Stimulated activated CD8-positive, alpha-beta memory T cell treated with anti-CD3 and anti-CD28 coated beads, Interleukin-4, amount 100 ng/mL, for 24 hours (primary cell): ENCODE measurements at places on chromosomes 4 and X.

DNA sequence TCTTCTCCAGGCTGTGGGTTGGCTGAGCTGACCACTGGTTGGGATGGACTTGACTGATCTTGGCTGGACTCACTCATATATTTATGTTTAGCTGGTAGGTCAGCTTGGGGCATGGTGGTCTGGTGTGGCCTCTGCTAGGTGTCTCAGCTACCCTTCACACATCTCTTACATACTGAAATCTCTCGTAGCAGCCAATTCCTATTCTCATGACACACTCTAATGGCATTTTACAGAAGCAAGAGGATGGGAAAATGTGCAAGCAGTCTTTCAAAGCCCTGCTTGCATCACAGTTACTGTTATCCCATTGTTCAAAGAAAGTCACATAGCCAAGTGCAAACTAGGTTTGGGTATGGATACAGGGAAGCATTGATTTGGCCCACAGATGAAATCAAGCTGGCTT lies 55.5 kb upstream of the PCDH18 start:
- no peak for DNase-seq

DNA sequence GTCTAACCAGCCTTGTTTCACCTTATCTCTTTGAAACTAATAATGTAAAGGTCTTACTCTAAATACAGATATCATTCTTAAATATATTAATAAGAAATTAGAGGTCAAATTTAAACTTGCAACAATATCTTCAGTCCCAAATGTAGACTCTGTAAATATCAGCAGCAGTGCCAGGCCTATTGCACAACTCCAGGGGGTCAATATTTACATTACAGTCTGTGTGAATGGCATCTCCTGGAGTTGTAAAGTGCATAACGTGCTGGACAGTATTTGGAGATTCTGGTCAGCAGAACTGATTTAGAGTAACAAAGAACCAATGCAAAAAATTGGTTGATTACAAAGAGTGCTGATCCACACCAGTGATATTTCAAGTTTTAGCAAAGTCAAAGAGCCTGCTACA lies 1225.9 kb downstream of the PCDH19 start:
- DNase-seq, result no peak

GRCh38 chrX:18810416-18810815 lies 103.0 kb downstream of the PPEF1 start:
- no peak for DNase-seq

DNA sequence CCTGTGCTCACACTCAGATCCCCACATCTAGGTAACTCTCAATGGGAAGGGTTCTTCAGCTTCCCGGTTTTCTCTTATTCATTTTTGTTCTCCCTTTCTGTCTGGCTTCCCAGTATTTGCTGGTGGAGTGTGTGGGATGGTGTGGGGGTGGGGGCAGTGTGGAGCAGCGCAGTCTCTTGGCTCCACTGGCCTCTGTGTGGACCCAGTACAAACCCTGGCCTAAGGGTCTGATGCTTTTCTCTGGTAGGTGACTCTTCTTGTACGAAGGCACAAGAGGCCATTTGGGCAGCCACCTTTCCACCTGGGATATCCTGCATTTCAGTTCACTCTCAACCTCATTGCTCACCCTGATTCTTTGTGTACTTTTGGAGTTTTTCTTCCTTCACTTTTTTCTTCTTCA lies 71.3 kb downstream of the NBDY start:
- DNase-seq, result no peak

GRCh38 chr4:200936-201335 lies 76.6 kb downstream of the ZNF718 start:
- DNase-seq, result no peak

- DNase-seq, result no peak
Observed at GRCh38 chr4:140250989-140251552, 97.1 kb upstream of the MAML3 start.

- DNase-seq, result no peak
Observed at GRCh38 chr4:47837908-47838294, at the start of gene CORIN. TSS of gene CORIN (minus strand) at chr4:47838067. CDS start at chr4:47837949, 118 bp downstream.

GRCh38 chr4:79964400-79965211 lies 108.4 kb downstream of the ANTXR2 start:
- no peak for DNase-seq

DNA sequence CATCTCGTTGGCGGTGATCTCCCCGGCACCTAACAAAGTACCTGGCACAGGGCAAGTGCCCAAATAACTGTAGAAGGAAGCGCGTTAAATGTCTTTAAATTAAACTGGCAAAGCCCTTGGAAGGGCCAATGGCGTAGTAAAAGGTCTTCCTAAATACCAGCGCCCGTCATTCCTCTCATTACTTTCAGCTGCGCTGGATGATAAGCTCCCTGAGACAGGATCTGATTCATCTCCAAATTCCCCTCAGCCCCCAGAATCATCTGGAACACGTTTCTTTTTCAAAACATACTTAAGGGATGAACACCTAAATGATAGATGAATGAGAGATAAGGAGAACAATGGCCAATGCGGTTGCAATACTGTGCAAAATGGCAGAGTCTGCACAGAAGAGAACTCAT lies 95.1 kb downstream of the AFAP1 start:
- DNase-seq, result no peak

GRCh38 chr4:113106108-113106507 lies 56.7 kb downstream of the ANK2 start:
- no peak for DNase-seq

DNA sequence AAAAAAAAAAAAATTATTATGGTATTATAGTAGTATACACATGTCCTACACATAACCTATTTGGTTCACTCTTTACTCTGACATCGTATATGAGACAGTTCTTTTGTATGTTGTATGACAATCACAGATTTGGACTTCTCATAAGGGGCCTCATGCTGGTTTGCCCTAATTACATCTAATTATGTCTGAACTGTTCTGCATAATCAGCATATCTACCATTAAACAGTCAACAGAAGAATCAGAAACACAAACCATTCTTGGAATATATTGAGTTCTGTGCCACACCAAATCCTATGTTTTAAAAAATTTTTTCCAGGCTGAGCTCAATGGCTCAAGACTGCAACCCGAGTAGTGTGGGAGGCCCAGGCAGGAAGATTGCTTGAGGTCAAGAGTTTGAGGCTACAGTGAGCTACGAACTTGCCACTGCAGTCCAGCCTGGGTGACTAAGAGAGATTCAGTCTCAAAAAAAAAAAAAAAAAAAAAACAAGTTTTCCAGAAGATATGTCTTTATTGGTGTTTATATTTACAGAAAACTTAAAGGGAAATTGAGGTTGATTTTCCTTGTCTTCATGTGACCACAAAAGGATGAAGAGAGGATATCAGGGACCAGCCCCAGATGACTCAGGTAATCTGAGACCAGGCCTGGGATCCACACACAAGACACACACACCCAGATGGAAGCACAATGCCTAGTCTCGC lies 22.2 kb downstream of the TRIM61 start:
- DNase-seq, result no peak

DNA sequence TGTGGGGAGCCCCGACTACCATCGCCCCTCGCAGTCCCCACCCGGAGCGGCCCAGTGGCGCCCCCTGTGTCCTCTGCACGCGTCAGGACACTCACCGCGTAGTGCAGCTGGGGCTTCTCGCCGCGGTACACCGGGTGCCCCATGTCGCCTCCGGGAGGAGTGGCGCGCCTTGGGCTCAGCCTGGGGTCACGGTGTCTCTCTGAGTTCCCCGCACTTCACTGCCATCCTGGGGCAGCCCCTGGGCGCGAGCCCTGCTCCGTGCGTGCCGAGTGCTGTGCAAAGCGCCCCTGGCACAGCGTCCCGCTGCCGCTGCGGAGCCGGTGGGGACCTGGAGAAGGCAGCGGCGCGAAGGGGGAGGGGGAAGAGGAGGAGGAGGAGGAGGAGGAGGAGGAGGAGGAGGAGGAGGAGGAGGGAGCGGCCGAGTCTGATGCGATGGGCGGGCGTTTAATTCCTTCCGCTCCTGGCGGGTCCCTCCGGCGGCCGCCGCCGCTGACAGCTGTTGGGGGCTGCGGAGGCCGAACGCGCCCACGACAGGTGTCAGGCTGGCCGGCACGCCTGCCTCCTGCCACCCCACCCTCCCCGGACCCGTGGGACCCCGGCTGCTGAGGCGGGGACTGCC lies 134.3 kb downstream of the AMELX start:
- DNase-seq, result no peak

DNA sequence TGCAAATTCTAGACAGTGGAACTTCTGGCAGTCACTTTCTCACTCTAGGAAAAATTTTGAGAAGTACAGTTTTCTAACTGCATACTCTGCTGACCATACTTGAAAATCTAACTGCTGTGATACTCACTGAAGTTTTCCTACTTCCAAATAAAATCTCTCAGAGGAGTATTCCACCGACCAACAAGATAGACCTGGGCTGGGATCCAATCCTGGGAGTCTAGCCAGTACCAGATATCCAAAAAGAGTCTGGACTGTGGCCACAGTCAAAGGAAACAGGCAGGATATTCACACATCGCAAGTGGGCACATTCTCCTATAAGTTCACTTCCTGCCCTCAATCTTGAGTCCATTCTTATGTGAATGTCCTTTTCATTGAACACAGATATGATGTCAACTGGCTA lies 1138.7 kb upstream of the PCDH7 start:
- no peak for DNase-seq

DNA sequence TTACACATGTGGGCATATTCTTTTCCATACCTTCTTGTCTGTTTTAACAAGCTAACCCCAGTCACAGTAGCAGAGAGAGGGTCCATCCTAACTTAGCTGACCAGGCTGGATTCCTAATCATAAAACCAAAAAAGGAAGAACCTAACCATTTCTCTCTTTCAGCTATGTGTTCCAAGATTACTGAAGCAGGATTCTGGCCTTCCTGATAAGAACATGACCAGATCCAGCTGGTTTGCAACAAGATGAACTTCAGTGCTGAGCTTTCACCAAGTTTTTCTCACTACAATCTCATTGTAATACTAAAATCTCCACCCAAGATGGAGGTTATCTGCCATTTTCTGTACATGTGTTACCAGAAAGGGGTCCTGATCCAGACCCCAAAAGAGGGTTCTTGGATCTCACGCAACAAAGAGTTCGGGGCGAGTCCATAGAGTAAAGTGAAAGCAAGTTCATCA lies 20.4 kb upstream of the UBA6 start:
- DNase-seq, result no peak

- DNase-seq, result no peak
Observed at GRCh38 chrX:109987884-109988283, 15.0 kb upstream of the TMEM164 start.

GRCh38 chrX:16076834-16077233 lies 46.5 kb upstream of the GRPR start:
- DNase-seq, result no peak

- no peak for DNase-seq
Observed at GRCh38 chr4:77344001-77344400, 187.0 kb downstream of the CCNG2 start.

DNA sequence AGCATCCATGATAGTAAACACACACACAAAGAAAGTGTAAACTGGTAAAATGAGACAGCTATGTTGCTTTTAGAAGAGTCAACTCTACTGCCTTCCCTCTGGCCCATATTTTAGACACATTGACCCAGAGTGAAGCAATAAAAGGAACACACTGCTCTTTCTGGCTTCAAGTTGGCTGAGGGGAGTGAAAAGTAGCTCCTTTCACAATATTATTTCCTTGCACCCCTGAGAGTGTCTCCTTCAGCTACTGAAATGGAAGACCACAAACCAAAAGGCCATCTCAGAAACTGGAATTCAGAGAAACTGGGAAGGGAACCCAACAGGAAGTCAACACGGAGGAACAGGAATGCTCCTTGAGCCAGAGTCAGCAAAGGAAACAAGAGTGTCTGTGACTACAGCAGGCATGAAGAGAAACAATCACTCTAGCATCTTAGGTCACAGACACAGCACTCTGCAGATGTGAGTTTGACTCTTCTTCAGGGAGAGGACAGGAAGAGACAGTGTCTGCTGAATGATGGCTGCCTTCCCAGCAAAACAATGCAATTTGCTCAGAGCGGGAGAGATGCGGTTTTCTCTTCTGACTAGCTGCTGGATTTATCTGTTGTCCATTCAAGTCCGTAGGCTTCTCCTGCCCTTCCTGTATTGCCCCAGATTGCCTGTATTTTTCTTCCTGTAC lies 106.7 kb downstream of the SPATA18 start:
- no peak for DNase-seq

DNA sequence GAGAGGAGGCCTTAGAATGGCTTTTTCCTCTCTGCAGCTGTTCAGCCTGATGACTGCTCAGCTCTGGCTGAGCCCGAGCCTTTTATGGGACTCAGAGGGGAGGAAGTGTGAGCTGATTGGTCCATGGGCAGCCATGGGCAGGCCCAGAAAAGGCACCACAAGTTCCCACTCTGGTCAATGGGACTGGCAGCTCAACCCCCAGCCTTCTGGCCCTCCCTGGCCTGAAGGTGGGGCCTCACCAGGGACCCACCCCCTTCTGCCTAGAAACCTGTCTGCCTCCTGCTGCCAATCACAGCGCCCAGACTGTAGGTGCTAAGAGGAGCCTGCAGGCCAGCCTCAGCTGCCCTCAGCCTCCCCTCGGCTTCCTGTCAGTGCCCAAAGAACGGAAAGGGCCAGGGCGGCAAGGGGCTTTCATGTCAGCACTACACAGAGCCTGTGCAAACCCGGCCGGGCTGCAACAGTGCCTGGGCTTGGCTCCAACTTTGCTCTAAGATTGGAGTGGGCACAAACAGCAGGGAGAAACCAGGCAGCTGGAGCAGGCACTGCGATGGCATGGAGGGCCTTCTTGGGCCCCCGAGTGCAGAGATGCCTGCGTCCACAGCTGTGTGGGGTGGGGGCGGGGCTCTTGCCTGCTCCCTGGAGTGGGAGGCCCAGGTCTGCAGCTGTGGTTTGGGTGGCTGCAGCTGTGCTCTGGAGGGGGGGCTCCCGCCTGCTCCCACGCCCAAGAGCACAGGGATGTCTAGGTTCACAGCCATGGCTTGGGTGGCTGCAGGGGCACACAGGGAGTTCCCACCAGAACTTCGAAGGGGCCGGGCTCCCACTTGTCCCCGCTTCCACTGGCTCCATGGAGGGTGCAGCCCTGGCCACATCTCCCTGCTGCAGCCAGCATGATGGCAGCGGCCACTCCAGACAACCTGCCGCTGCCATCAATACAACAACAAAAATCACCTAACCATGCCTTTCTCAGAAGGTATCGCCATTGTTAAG lies 92.6 kb downstream of the NXF2 start:
- no peak for DNase-seq

DNA sequence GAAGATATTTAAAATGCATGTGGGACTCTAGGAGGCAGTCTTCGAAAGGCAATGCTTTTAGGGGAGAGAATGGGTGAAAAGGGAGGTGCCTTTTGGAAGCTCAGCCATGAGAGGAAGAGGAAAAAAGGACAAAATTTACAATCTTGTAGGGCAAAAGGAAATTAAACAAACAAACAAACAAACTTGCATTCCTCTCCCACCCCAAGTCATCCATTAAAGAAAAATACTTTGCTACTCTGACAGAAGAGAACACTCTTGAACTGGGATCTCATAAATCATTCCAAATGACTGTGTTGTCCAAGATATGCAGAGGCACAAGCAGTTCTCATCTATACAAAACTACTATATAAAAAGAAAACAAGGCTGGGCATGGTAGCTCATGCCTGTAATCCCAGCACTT lies 46.7 kb downstream of the HELQ start:
- DNase-seq, result no peak
